ENCODE measurements at places on chromosomes 5 and 9. TPM values are rescaled to one million over a fixed set of nuclear protein-coding genes. Genes with fewer than 3 reads are reported as not detected.

Gene CCDC187
- under 0.01 TPM for total RNA-seq

Gene PDZD2
- 0.09 TPM for total RNA-seq

Gene CCIN
- total RNA-seq: 0.79 TPM

Gene SLC34A3
- total RNA-seq: not detected

Gene SLC2A6
- 4.3 TPM for total RNA-seq

Gene PRDM12
- not detected for total RNA-seq

Gene C9orf50
- total RNA-seq: under 0.01 TPM

Gene CDH12
- not detected for total RNA-seq

Gene TAF9
- 75.8 TPM for total RNA-seq

Gene CER1
- not detected for total RNA-seq

Gene NRG2
- total RNA-seq: 0.32 TPM

Gene F12
- 0.63 TPM for total RNA-seq

Gene ANKS6
- total RNA-seq: 9.8 TPM

Gene RAB14
- total RNA-seq: 20.5 TPM

All from bronchial smooth muscle cell (primary cell).